ENCODE measurements at places on chromosomes 1 and 21.

GRCh38 chr1:53541761-53542550 lies 82.8 kb downstream of the DMRTB1 start:
- DNase-seq: no peak

DNA sequence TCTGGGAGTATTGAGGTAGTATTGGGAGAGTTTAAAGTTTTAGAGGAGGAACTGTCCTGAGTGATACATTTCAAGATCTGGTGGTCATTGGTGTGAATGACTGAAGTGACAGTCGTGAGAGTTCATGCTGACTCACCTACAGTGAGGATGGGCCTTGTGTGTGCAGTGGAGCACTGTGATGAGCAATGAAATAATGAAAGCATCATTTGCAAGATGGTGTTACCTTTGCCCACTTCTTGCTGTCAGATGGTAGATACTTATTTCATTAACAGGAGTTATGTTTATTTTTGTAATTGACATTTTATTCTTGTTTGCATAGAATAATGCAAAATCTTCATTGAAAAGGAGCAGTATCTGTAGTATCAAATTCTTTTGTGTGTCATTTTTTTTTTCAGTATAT lies 29.0 kb downstream of the POU2F1 start:
- no peak for DNase-seq

GRCh38 chr1:173134800-173135199 lies 72.3 kb downstream of the TNFSF4 start:
- DNase-seq: no peak

DNA sequence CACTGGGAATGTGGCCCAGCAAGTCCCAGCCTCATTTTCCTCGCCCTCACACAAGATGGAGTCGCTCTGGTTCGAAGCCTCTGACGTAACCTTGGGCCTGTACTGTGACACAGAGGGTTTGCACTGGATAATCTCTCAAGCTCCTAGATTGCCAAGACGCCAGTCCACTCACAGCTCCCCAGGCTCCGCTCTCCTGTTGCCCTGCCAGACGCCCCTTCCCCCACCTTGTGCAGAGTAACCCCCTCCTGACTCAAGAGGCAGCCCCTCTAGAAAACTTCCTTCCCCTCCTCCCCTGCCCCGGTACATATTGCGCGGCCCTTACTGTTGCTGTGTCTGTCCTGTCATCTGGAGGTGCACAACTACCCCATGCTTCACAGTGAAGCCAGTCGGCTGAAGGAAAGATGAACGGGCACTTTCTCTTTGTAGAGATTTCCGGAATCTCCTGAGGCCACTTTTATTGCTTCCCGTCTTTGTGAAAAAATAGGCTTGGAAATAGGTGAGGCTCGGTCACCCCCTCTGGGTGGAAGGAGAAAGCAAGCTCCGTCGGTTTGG lies 981 bp upstream of the KIAA1614 start:
- DNase-seq: no peak

DNA sequence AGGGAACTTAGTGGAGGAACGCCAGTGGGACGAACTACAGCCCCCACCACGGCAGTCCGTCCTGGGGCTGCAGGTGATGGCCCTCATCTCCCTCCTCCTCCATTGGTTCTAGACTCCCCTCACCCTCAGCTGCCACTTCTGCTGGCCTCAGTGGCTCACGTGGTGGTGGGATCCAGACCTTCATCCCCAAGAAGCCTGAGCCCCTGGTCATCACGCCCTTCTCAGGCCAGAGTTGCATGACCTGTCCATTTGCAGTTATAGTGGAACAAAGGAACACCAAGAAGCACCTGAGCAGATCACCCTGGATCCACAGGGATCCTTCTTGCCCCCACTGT lies 13.0 kb upstream of the FAM110D start:
- DNase-seq: no peak

- DNase-seq: no peak
Observed at GRCh38 chr1:28716336-28716735, 20.4 kb upstream of the YTHDF2 start.

DNA sequence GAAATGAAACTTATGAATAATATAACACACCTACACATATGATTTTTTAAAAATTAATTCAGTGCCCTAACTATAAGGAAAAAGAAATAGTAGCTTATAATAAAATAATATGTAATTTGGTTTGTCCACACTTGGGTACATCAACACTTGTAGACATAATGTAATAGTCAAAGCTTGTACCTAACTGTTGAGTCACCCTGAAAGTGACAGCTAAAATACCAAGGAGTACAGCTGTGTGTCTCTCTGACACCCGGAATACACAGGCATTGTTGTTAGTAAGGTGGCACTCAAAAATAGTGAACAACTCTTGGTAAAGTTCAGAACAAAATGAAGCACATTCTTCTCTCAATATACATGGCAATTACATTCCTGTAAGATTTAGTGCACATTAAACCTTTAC lies 243.4 kb downstream of the TRABD2B start:
- no peak for DNase-seq

- DNase-seq: no peak
Observed at GRCh38 chr1:191222206-191222605, 744.5 kb upstream of the BRINP3 start.
